ENCODE measurements at places on chromosomes 5 and 9.

DNA sequence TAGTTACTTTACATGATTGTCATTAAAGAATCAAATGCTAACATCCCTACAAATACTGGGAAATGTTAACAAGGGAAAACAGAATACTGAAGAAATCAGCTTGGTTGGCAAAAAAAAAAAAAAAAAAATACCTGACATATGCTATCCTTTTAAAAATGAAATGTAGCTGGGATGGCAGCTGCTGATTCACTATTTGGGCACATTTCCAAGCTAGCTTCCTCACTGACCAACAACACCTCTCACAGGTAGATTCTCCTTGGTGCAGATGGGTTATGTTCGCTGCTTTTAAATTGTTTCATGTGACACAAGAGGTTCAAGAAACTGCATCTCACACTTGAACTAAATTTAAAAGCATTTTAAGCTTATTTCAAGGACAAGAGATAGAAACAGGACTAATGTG is 6.1 kb upstream of the PRUNE2 start:
- DNase-seq = no peak

- DNase-seq = no peak
Observed at GRCh38 chr5:143054480-143054941, 284.3 kb downstream of the ARHGAP26 start.

DNA sequence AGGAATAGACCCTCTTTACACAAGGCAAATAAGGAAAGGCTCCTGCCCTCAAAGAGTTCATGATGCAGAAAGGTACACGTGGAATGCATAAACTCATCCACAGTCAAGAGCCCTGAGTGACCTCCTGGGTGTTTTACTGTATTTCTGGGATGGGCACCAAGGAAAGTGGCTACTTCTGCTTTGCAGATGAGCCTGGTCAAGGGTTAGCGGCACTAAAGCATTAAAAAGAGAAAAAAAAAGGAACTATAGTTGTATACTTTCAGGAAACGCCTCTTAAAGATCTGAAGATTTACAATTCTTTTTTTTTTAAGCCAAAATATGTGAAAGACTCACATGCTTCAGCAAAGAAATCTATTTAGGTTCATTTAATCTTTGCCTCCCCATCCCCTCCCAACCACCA is 366.2 kb upstream of the PDE4D start:
- no peak for DNase-seq

DNA sequence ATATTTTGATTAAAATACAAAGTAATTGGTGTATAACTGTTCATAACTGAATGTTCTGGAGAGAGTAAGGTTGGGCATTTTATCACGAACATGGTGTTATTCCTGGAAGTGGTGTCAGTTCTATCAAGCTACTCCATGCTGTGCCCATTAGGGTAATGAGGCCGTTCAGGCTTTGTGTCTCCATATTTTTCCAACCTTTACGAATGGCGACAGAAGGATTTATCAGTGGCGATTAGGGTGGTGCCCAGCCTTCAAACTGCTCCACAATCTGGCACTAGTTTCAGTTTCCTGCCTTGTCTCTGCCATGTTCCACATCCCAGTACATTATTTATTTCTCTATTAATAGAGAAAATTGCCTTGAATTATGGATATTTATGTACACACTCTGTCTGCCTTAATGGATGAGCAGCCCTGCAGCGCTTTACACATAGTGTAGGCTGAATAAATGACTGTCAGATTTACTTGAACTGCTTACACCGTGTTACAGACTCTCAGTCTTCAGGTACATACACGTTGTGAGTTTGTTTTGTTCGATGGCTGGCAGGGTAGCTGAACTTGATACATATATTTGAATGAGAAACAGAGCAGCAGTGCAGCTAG is 23.9 kb upstream of the TMC1 start:
- DNase-seq = no peak

GRCh38 chr5:62812621-62813255 is 234.1 kb downstream of the LRRC70 start:
- no peak for DNase-seq

DNA sequence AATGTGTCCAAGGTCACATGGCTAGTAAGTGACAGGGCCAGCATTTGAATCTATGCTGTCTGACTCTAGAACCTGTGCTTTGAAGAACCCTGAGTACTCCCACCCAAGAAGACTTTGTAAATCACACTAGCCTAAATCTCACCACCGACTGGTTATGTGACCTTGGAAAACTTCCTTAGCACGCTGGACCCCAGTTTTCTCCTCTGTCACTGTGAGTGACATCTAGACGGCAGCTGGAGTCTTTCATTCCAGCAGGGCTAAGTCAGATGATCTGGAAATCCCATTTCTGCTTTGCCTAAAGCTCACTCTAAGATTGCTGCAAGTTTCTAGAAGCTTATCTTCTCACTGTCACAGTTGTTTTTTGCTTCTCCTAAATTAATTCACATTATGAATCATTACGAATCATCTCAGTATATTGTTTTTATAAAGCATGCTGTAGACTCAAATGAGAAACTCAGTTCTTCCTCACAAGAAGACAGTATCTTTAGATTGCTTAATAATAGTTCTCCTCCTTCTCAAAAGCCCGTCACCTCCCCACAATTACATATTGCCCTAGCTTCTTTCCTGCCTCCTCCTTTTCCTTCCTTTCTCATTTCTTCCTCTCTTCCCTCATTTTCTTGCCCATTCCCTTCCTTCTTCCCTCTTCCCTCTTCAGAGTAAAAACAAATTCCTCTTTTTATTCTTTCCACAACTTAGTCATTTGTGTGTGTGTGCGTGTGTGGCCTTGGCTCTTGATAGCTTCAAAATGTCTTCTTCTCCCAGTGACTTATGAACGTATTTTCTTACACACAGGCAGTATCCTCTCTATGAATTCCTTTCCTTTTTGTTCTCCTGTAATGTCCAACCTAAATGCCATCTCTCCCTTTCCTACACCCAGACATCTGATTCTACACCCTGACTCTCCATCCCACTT is 16.8 kb downstream of the ALDOB start:
- no peak for DNase-seq

DNA sequence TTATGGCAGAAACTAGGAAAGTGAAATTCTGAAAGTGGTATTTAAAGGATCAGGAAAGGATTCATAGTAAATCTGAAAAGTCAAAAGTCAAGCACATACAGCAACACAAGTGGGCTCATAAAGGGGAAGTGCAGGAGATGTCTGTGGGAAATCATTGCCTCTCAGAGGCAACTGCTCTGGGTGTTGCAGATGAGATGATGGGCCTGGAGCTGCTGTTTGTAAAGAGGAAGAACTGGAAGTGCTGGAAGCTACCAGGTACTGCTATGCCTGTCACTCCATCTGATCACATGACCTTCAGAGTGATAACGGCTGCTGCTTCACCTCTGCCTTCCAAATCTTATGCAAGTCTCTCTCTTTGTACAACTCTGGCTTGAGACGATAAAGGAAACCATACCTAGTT is 55.9 kb downstream of the ADRB2 start:
- DNase-seq = no peak

- no peak for DNase-seq
Observed at GRCh38 chr9:431701-432100, 217.0 kb downstream of the DOCK8 start.

GRCh38 chr9:134412298-134412711 is 86.0 kb downstream of the RXRA start:
- no peak for DNase-seq

DNA sequence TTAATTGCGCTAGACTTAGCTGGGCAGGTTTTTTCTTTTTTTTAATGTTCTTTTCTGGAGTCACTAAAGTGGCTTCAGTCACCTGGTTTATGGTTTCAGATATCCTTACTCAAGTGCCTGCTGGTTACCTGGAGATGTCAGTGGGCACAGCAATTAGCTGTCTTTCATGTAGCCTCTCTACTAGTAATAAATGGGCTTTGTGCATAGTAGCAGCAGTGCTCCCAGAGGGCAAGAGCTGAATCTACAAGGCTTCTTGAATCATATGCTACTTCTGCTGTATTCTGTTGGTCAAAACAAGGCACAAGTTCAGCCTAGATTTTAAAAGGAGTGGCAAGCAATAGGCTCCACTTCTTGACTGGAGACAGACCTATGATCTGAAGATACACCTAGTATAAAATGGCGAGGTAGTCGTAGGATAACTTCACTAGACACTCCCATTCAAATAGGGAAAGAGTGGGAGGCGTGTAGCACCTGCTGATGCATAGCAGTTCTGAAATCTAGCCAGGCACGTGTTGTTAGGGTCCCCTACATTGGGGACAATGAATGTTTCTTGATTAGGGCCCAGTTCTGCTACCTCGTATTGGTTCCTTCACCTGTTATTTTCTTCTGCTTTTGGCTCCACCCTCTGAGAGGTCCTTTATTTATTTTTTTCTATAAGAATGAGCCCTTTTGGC is 7.0 kb downstream of the SCAMP1 start:
- DNase-seq = no peak

DNA sequence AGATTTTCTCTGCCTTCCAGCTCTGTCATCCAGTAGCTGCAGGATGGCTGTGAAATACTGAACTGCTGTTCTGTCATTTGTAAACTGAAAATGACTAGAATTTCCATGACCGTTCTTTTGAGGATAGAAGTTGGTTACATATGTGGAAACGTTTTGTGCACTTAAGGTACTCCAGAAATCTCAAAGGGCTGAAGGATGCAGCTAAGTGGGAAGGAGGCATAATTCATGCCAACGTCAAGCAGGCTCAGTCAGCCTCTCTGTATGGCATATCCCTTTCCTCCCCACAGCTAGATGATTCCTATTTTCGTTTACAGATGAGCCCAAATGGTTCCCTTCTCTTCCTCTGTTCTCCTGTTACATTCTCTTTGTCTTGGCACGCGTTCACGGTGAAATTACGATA is 257.6 kb downstream of the FBXL7 start:
- DNase-seq = no peak

GRCh38 chr5:146068977-146069779 is 36.2 kb downstream of the PLAC8L1 start:
- no peak for DNase-seq

GRCh38 chr5:95892784-95893354 is 68.8 kb downstream of the ELL2 start:
- DNase-seq = no peak

DNA sequence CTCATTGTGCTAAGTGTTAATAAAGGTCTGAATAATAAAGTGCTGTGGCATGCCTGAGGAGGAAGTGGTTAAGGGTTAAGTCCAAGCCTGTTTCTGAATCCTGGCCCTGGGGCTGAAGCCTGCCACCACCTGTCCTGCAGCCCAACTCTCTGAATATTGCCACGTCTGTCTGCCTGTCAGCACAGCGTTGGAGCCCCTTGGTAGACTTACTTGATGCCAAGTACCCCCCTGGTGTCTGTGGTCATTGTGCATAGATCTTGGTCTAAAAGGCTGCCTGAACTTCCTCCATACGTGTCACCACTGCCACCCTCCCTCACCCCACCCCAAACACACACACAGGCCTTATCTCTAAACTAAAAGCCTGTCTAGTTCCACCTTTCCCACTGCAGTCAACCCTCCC is 35.4 kb upstream of the SLC2A8 start:
- DNase-seq = peak; percentile 47

DNA sequence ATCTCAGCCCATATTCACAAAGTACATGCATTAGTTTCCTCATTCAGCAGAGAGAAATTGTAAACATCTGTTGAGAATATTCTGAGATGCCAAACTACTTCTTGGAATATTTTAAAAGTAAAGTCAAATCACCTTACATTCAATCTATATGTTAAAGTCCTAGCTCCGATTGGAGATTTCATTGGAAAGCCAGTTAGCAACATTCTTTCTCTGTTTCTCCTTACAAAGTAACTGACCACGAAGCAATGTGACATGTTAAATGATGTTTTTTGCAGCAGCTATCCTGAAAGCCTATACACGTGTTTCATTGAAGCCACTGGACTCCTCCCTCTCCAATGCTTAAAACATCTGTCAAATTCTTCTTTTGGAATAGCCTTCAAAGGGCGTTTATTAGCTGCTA is 379.1 kb upstream of the CCNH start:
- DNase-seq = no peak

GRCh38 chr9:135596211-135596610 is 34.7 kb downstream of the PAEP start:
- no peak for DNase-seq

- DNase-seq = no peak
Observed at GRCh38 chr5:108503986-108504385, 122.1 kb upstream of the FBXL17 start.

DNA sequence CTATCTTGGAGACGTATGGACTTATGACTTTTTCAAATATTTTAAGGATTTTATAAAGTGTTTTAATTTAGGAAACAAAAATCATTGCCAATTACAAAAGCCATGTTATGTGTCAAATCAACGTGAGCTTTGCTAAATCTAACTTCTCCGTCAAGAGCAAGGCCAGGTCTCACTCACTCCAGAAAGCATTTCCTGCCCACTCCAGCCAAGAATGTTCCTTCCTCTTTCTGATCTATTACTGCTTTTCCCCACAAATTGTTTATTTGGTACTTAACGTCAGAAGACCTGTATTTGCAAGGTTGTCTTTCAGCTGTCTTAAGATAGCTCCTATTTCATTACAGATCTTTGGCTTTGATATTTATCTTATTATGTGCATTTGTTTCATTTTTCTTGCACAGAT is 193.5 kb upstream of the HAPLN1 start:
- no peak for DNase-seq

GRCh38 chr5:173202266-173202875 is 32.6 kb downstream of the NKX2-5 start:
- DNase-seq = no peak

DNA sequence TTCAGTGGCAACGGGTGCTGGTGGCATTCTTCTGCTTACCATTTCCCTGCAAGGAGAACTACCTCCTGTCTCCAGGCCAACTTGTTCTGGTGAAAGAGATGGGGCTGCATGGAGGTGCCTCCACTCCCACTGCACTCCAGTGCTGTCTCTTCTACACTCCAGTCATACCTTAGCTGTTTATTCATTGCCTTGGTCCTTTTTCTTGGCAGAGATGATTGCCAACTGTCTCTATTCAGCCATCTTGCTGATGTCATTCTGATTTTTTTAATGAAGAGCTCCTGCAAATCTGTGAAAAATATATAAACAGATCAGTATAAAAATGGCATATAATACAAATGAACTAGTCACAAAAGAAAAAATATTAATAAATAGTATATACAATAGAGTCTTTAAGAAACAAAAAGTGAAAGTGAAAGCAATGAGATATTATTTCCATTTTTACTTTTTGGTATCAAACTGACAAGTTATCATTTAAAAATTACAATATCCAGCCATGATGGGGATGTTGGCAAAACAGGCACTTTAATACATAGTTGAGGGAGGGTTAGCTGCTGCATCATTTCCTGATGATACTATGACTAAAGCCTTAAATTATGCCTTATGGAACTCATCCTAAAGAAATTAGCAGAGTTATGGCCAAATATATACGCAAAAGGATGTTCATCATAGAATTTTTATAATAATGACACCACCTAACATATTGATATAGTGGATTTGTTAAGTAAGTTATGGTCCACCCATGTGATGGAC is 109.4 kb downstream of the CARTPT start:
- DNase-seq = no peak

- DNase-seq = no peak
Observed at GRCh38 chr9:126049088-126049487, 277.5 kb upstream of the MVB12B start.
